Activated CD4-positive, alpha-beta memory T cell treated with anti-CD3 and anti-CD28 coated beads for 36 hours (primary cell): ENCODE measurements at places on chromosomes 2 and 18. TPM values are rescaled to one million over a fixed set of nuclear protein-coding genes. Genes with fewer than 3 reads are reported as not detected.

The ALLC gene
- total RNA-seq = not detected

The TFPI gene
- total RNA-seq = not detected

DNA sequence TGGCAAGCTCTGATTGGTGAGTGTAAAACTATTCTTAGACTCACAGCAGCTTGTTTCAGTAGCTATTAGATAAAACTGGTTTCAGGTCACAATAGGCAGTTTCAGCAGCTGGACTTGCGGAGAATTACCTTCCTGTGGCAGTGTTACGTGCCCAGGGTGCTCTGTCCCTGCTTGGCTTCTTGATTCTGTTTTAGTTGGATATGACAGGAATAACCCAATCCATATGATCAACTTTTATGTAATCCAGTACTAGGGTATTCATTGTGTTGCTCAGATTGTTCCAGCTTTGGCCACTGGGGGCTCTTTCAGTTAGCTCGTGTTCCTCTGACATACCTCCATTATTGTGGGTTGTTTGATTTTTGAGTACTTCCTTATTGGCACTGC lies 43.1 kb downstream of the INPP4A start:
- DNase-seq = peak; percentile 62

The CHRNG gene
- not detected for total RNA-seq

DNA sequence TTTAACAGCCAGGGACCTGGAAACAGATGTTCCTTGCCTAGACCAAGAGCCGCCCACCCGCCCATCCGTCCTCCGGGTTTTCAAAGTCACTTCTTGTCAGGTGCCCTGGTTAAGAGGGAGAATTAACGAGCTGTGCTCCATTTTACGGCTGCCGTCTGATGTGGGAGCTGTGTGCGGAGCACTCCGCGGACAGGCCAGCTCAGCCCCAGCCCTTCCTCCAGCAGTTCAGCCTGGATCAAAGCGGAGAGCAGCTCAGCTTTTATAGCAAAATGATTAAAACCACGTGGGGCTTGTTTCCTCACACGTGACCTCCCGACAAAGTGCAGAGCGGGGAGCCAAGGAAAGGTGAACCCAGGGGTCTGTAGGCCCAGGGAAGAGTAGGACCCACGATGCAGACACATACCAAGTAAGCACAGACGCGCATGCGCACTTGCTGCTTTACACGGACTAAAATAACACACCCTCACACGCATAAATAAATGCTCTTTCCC lies 46.1 kb upstream of the PKDCC start:
- DNase-seq = no peak

GRCh38 chr2:216044883-216045486 lies 31.6 kb upstream of the MREG start:
- no peak for DNase-seq

The EGR4 gene
- 0.34 TPM for total RNA-seq

- peak; percentile 45 for DNase-seq
These were observed 108.6 kb downstream of the MAP4K4 start for GRCh38 chr2:101806123-101806522.

DNA sequence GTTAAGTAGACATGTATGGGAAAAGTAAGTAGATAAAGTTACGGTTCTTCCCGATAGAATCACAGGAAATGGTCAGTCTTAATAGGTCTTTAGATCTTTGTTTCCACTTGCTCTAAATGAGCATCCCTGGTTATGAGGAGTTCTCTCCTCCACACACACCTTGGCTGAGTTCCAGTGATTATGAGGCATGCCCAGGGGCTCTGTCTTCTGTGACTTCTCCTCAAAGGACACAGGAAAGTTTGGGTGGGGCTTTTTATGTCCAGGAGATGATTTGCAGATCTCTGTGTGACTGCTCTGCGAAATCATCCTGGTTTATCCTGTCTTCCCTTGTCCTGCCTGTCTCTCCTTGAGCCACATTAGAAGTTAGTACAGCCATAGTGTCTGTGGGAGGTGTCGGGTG lies 83.9 kb upstream of the EML6 start:
- DNase-seq = no peak

DNA sequence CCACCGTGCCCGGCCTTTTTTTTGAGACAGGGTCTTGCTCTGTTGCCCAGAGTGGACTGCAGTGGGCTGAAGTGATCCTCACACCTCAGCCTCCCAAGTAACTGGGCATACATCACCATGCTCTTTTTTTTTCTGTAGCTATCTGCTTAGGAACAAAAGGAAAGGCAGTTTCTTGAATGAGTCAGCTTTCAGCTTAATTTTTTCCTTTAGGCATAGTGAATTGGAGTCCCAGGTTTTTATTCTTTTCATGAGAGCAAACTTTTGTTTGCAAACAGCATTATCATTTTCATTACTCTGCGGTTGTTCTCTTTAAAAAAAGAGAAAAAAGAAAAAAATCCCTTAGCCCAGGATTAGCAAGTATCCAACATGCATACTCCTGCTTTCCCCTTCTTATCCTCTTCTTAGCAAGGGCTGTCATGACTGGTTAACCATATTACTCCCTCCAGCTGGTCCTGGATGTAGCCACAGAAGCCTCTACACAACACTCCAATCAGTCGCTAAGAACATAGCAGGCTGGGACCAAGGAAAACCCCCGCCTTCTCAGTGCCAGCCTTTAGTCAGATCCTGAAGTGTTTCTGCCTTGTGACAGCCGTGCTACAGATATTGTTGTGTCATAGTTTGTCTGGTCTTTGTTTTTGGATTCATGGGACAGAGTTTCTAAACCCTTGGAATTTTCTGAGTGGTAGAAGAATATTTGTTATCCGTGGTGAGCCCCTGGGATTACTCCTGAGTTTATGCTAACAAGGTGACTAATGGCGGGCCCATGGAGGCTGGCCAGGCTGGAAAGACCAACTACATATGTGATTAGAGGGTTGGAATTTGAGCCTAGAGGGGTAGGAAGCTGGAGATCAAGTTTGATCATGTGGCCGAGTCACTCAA lies 23.3 kb upstream of the ST3GAL5 start:
- peak; percentile 49 for DNase-seq

The SP9 gene
- total RNA-seq = not detected

DNA sequence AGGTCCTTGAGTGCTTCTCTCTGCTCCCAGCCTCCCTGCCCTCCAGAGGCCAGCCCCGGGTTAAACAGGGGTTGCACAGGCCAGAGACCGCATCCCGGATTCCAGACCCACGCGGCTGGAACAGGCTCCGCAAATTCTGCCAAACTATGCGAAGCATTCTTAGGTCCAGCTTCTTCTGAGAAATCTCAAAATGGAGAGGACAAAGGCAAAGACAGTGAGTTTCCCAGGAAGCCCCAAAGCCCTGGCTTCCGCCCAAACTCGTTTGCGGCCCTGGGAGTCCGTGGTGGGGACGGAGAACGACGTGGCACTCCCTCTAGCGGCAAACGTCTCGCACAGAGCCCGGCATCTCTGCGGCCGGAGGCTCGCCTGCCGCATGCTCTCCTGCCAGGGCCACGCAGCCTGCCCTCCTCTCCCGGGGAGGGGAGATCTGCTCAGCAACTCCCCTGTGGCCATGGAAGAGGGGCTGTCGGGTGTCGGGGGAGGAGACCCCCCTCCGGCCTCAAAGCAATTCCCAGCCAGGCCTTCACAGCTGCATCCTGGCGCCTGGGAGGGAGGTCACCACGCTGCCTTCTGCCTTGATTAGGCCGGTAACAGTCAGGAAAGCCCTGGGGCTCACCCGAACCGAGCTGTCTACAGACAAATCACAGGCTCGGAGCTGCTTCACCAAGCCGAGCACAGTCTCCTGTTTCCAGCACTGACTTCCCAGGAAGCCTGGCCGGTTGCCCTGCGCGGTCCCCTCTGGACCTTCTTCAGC lies 33.4 kb upstream of the KLHL29 start:
- peak; percentile 70 for DNase-seq

The RNF125 gene
- 37.6 TPM for total RNA-seq
